Stimulated activated CD4-positive, alpha-beta T cell treated with anti-CD3 and anti-CD28 coated beads, Interleukin-12 subunit alpha, Interleukin-12 subunit beta, amount 100 ng/mL, for 48 hours (primary cell): ENCODE measurements at places on chromosomes 12 and 14.

GRCh38 chr12:10779103-10779502 lies 23.3 kb downstream of the TAS2R7 start:
- DNase-seq, result no peak

DNA sequence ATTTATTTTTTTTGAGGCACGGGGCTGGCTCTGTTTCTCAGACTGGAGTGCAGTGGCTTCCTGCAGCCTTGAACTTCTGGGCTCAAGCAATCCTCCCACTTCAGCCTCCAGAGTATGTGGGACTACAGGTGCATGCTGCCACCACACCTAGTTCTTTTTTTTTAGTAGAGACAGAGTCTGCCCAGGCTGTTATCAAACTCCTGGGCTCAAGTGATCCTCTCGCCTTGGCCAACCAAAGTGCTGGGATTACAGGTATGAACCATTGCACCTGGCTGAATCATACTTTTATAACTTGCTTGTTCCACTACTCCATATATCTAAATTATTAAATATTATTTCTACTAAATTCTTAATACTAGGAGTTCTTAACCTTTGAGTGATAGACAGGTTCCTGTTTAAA lies 111.6 kb downstream of the BTG1 start:
- no peak for DNase-seq

GRCh38 chr14:38404616-38405015 lies 148.7 kb upstream of the CLEC14A start:
- DNase-seq, result no peak

DNA sequence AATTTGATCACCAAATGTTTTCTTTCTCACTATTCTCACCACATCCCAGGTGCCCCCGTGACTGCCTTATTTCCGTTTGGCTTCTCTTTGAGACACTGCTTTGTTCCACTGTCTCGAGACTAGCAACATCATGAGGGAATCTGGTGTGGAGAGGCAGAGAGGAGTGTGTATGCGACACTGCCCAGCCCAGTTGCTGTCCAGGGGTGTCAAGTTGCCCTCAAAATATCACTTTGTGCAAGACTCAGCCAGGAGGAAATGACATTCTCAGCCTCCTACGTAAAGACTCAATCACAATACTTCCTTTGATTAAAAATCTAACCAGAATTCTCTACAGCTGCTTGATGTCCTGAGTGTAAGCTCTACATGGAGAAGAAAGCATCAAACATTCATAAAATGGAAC lies 48.2 kb upstream of the EEA1 start:
- no peak for DNase-seq

DNA sequence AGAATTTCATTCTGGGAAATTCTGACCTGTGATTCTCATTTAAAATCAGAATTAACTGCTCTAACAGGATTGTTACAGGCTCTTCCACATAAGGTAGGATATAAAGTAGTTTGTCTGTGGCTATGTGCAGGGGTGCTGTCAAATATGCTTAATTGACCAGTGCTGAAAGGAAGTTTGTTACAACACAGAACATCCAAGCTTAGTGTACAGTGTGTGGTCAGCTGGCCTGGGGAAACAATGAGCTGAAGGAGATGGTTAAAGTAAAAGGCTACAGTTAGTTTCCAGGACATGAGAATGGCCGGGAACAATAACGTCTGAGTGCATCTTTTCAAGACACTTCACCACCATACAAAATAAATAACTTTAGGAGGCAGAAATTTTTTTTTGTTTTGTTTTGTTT lies 68.0 kb downstream of the PKP2 start:
- no peak for DNase-seq

GRCh38 chr12:44369998-44370397 lies 506.1 kb downstream of the NELL2 start:
- DNase-seq, result no peak

- no peak for DNase-seq
Observed at GRCh38 chr12:31618228-31619025, 27.5 kb upstream of the DENND5B start.

- DNase-seq, result no peak
Observed at GRCh38 chr14:22803687-22803974, 11.6 kb downstream of the SLC7A7 start.

- DNase-seq, result no peak
Observed at GRCh38 chr12:125203145-125203765, 138.0 kb downstream of the AACS start.

DNA sequence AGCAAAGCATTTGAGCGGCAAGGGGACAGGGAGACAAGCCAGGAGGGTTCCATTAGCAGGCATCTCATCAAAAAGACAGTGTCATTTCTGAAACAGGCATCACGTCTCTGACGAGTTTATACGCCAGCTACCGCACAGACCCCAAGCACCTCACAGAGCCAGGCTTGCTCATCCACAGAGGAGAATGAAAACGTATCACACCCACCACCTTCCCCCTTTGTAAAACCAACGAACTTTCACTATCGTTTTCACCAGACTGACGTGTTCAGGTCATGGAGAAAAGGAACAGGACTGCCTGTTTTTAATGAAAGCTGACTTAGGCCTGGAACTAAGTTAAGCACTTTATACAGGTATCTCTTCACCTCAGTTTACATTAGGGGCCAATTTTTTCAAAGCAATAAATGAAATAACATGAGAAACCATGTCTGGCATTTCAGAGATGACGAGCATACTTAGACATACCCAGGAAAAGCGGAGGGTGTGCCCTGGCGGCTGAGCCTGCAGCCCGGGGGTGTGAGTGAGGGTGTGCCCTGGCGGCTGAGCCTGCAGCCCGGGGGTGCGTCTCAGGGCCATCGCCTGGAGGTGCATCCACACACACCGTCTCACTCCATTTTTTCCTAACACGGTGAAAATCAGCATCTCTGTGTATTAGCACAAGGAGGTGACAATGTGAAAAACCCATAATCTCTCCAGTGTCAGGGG lies 41.9 kb downstream of the STX2 start:
- DNase-seq, result peak; percentile 30

DNA sequence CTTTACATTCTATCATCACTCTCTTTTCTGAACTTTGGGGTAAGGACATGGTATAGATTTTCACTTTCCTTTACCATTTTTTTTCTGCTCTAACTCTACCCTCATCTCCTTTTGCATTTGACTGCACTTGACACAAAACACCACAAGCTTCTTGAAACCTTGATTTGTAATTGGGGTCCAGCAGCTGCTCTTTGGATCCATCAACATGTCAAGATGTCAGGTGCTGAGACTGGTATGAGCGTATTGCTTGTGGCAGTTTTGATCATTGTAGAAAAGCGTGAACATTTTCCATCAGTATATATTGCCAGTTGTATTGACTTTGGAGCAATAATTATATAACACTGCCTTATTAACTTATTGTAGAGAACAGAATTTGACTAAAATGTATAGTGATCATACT lies 838.6 kb downstream of the TRHDE start:
- no peak for DNase-seq

DNA sequence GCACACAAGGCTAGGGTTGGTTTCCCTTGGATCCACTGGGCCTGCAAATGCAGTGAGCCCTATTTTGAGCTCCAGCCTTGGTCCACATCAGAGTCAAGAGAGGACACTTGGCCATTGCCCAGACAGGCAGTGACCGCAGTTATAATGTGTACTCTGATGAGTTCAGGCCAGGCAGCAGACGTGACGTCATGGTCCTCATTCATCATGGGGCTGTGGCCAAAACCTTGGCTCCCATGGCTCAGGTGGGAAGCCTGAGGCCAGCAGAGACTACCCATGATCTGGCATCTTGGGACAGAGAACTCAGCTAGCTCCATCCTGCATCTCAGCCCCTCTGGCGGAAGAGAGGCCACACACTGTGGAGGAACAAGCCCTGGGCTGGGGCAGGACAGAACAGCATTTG lies 16.4 kb downstream of the TMEM63C start:
- no peak for DNase-seq

DNA sequence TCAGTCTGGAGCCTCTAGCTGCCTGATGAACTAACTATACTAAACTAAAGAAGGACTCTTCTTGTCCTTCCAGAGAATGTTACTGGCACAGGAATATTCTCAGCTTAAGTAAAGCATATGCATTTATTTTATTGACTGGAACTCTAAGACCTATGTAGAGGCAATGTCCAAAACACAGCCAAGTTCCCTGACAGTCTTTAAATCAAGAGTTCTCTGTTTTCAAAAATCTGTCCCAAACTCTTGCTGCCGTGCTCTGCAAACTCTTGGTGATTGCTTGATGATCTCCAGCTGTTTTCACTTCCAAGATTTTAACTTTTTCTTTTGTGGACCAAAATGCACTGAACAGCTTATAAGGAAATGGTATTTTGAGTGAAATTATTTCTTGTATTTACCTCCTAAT lies 67.5 kb upstream of the DAAM1 start:
- no peak for DNase-seq

- DNase-seq, result no peak
Observed at GRCh38 chr14:68458840-68459469, 333.9 kb downstream of the ZFP36L1 start.

GRCh38 chr14:104421892-104422828 lies 157.4 kb upstream of the C14orf180 start:
- no peak for DNase-seq

- DNase-seq, result no peak
Observed at GRCh38 chr12:21476949-21477348, 24.5 kb downstream of the RECQL start.

- no peak for DNase-seq
Observed at GRCh38 chr14:54985156-54985555, 41.7 kb downstream of the WDHD1 start.

GRCh38 chr12:53223389-53224060 lies 8.5 kb downstream of the RARG start:
- DNase-seq, result no peak

DNA sequence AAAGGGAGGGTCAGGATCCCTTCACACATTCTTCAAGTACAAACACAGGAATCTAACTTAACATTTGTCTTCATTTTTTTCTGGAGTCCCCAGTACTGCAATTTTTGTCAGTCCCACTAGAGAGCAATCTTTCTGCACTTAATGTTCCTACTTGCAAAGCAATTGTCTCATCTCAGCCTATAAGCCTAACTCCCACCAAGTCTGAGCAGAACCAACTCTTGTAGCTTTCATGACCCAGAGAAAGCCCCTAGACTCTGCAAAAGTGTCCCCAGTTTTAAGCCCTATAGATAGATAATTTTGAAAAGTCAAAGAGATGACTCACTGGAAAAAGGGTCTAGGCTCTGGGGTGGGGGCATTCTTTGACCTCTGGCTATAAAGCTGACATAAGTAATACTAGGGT lies 1.8 kb upstream of the ZBTB39 start:
- peak; percentile 41 for DNase-seq

GRCh38 chr12:130978785-130979184 lies 25.1 kb downstream of the ADGRD1 start:
- no peak for DNase-seq

GRCh38 chr12:78651755-78652154 lies 212.8 kb upstream of the SYT1 start:
- DNase-seq, result no peak

GRCh38 chr14:71143381-71144290 lies 236.4 kb downstream of the PCNX1 start:
- peak; percentile 46 for DNase-seq

- no peak for DNase-seq
Observed at GRCh38 chr12:4107911-4108697, 165.5 kb upstream of the CCND2 start.

DNA sequence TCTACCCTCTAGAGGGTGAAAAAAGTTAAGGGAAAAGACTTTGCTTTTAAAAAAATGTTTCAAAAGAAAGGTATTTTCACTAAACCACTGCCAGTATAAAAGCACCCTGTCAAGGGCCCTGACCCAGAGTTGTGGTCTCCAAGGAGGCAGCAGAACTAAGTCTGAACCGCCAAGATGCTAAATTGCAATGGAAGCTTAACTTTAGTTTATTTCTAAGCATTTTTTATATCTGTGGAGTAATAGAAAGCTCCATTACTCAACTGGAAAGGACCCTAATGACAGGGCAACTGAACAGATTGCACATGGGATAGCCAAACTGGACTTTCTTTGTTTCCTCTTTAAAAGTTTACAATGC lies 379.8 kb downstream of the NAV3 start:
- DNase-seq, result no peak

DNA sequence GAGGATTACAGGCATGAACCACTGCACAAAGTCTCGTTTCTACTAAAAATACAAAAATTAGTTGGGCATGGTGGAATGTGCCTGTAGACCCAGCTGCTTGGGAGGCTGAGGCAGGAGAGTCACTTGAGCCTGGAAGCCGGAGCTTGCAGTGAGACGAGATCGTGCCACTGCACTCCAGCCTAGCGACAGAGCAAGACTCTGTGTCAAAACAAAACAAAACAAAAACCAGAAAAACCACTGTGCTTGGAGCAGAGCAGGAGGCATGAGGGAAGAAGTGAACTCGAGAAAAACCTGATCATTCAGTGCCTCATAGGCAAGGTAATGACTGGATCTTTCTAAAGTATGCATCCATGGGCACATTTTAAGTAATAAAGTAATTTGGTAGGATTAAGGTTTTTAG lies 487.8 kb downstream of the KCNH5 start:
- DNase-seq, result no peak

DNA sequence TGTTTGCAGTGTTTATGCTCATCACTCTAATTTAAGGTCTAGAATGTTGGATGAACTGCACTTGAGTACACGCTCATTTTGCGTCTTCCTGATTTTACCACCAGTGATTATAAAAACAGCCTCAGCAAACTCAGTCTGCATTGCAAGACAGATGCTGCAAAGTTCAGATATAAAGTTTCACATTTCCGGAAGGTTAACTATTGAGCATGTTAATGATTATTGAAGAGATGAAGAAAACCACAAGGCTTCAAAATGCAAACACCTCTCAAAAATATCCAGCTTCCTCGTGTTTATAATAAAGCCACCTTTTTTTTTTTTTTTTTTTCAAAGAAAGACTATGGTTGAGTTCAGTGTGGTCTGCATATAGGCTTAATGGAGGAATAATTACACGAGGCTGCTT lies 92.1 kb upstream of the BMP4 start:
- DNase-seq, result no peak

GRCh38 chr12:101839324-101840283 lies 8.8 kb upstream of the GNPTAB start:
- DNase-seq, result peak; percentile 55

- DNase-seq, result no peak
Observed at GRCh38 chr12:108792361-108793292, 61.3 kb upstream of the CORO1C start.
